ENCODE measurements at places on chromosomes 4 and X.
A peak's percentile ranks its signal among the peaks of the same experiment; 100 is the strongest.

- no peak for DNase-seq
Measured at GRCh38 chr4:89660444-89661172, 176.4 kb downstream of the SNCA start.

GRCh38 chr4:145785391-145786008 lies 105.6 kb downstream of the C4orf51 start:
- DNase-seq = peak; percentile 30

DNA sequence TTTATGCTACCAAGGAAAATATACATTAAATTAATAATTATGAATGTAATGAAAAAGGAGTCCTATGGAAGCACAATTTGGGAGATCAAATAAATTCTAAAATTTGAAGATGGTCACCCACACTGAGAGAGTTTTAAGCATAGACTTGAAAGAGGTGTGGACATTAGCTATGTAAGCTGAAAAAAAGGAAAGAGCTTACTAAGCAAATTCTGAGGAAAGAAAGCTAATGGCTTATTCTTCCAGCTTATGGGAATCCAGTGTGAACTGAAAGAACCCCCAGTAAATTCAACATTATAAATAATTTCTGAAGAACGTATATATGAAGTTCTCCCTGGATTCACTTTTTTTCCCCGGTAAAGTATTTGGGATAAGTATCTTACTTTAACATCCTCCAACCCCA lies 78.2 kb upstream of the GUCY1A1 start:
- DNase-seq = no peak

DNA sequence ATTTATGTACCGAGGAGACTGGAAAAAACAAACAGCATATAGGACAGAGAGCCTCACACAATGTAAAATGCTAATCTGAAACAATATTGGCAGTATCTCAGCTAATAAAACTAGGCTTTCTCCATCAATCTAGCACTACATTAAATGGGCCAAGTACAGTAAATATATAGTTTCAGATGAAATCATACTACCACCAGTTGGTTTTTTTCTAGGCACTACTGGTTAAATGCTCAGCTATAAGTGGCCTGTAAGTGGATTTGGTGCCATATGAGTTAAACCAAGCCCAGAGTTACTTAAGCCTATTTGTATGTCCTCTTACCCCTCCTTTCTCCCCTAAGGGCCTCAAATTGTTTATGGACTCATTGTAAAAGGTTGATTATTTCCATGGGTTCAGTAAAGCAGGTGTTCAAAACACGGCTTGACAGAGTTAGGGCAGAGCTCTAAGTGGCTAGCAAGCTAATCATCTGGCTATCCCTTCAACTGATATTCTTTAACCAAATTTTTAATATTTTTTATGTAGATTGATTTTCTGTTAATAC lies 57.5 kb downstream of the FAM13A start:
- no peak for DNase-seq

DNA sequence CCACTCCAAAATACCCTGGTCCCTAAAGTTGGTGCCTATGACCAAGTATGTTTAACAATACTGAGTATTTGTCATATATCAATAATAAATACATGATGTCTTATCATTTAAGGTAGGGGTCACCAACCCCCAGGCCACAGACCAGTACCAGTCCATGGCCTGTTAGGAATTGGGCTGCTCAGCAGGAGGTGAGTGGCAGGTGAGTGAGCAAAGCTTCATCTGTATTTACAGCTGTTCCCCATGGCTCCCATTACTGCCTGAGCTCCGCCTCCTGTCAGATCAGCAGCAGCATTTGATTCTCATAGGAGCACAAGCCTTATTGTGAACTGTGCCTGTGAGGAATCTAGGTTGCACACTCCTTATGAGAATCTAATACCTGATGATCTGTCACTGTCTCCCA lies 126.2 kb downstream of the HNRNPD start:
- DNase-seq = no peak

DNA sequence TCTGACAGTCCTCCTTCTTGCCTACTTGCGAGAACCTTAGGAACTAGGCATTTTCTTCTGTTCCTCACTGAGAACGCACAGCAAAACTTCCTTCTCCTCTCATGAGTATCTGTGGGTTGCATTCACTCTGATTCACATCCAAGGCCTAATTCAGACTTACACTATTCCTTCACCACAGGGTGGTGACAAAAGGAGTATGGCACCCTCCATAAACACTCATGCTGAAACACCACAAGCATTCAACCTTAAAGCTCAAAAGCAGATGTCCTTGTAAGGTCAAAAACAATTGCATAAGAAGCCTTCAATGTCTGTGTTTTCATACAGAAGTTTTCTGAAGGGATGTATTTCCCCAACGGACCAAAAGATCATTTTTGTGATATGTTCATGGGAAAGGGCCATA lies 147.3 kb downstream of the CORIN start:
- no peak for DNase-seq

GRCh38 chr4:121189326-121190215 lies 25.4 kb upstream of the TNIP3 start:
- no peak for DNase-seq

GRCh38 chr4:125736057-125736456 lies 421.3 kb downstream of the FAT4 start:
- no peak for DNase-seq

- DNase-seq = no peak
Measured at GRCh38 chr4:21490682-21491081, 457.9 kb downstream of the KCNIP4 start.

GRCh38 chr4:186931519-186931918 lies 207.9 kb upstream of the FAT1 start:
- DNase-seq = no peak

DNA sequence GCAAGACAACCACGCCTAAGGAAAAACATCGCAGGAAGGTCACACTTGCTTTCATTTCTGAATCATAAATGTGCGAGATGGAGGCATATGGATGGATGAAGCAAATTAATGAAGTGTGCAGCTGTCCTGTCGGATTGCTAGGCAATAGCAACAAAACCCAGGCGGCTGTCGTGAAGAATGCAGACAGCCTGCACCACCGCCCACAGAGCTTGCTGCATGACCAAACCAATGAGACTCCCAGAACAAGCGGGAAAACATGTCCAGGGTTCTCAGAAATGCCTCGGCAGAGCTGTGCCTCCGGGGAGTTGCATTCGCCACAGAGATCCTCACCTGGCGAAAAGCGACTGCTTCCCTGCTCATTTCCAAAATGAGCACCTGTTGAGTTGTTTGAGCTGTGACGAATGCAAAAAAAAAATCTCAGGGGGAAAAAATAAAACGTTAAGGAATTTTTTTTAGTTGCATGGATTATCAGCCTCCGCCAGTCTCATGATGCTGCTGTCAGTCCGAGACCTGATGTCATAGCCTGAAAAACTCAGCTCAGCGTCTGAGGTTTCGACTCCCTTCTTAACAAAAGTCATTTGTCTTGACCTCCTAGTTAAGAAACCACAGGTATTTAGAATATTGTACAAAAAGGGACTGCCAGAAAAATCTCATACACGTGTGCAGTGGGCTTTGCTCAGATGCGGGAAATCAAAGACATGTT lies 155.5 kb upstream of the MXRA5 start:
- DNase-seq = no peak

- DNase-seq = no peak
Measured at GRCh38 chr4:89617317-89617716, 219.6 kb downstream of the SNCA start.

GRCh38 chr4:119693126-119693525 lies 64.5 kb upstream of the PDE5A start:
- DNase-seq = no peak

- no peak for DNase-seq
Measured at GRCh38 chr4:81914623-81915022, 442.9 kb upstream of the RASGEF1B start.

DNA sequence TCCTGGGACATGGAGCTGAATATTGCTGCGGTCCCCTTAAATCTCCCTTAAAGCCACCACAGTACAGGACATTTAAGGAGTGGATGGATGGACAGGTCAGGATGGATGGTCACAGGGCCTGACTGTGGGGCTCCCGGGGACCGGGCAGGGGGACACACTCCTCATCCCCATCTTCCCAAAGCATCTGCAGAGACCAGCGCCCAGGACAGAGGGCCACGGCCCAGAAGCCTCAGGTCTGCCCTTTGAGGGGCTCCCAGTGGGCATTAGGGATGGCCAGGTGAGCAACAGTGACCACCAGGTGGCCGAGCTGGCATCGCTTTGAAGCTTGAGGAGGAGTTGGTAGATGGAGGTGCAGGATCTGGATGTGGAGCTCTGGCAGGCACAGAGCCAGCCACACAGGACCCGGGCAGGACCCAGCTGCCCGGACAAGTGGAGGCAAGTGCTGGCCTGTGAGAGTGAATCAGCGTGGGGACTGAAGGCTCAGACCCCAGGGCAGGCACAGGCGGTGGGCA lies 51.4 kb downstream of the ABLIM2 start:
- DNase-seq = no peak

GRCh38 chrX:134459683-134460004 lies 321 bp upstream of the HPRT1 start:
- no peak for DNase-seq

- DNase-seq = no peak
Measured at GRCh38 chr4:53914313-53915016, 149.9 kb downstream of the CHIC2 start.

DNA sequence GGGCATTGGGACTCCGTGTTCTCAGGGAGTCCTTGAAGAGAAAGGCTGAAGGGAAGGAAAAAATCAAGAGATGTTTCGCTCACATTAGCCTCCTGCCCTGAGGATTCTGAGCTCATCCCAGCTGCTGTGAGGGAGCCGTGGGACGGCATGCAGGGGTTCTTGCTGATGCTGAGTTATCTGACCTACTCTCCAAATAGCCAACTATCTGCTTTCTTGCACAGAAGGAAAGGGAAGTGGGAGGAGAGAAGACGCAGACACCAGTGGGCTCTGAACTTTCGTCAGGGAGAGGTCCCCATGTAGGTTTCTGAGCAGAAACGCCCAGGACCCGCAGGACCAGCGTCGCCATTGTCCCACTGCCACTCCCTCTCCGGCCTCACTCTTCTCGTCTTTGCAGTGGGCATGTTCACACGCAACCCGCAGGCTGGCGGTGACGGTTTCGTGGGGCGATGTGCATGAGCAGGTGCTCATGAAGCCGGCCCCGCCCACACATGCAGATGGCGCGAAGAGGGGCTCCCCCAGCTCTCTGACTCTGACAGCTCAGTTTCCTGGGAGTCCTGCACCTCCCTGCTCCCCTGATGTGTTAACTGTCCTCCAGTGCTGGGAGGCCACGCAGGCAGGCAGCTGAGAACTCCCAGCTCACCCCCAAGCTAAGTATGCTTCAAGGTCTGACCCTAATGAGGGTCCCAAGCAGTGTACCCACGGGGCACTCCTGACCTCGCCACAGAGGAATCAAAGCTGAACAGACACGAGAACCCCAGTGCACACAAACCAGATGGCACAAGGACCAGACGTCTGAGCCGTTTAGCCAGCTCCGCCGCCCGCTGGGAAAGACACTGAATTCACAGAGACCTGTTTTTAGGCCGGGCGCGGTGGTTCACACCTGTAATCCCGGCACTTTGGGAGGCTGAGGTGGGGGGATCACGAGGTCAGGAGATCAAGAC lies 13.6 kb upstream of the ABLIM2 start:
- DNase-seq = no peak

DNA sequence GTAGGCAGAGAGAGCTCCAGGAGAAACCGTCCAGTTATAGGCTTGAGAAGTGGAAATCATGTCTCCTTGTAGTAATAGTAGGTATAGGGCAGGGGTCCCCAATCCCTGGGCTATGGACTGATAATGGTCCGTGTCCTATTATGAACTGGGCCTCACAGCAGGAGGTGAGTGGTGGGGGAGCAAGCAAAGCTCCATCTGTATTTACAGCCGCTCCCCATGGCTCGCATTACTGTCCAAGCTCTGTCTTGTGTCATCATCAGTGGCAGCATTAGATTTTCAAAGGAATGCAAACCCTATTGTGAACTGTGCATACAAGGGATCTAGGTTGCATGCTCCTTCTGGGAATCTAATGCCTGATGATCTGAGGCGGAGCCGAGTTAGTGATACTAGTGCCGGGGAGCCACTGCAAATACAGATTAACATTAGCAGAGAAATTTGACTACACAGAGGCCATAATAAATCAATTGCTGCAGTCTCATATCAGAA lies 67.6 kb downstream of the MRPL1 start:
- DNase-seq = no peak

GRCh38 chr4:170672381-170672965 lies 582.7 kb upstream of the AADAT start:
- DNase-seq = no peak

DNA sequence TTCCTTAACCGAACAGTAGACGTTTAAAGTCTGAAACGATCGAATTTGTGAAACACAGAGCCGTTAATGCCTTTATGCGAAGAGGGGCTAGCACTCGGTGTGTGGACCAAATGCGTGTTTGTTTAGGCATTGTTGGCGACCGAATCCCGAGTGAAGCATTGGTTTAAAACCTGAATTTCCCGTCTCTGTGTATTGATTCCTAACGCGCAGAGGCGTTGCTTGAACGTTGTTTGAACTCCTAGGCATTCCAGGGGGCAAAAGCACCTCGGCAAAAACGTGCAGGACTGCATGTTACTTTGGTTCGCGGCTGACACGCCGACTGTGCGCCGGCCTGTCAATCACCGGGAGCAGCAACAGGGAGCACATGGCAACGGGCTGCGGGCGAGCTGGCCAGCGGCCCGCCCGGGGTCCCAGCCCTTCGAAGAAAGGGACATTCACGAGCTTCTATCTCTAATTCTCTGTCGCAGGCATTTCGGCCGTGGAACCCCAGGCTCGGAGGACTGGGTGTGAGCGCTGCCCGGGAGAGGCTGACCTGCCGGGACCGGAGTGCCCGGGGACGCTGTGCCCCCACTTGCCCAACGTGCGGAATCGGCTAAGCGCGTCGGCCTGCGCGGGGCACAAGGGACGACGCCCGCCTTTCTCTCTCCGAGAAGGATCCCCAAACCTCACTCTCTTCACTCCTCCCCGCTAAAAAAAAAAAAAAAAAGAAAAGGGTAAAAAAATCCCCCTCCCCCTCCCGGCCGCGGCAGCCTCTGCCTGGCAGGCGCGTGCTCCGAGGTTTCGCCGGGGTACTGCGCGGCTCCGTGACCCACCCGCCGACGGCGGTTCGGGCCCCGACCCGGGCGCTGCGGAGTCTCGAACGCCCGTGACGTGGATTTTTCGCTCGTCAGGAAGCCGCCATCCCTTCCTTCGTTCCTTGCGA lies 810 bp downstream of the SPRY1 start:
- peak; percentile 32 for DNase-seq

- DNase-seq = no peak
Measured at GRCh38 chrX:21383546-21383945, 9.3 kb downstream of the CNKSR2 start.

- DNase-seq = no peak
Measured at GRCh38 chr4:7137326-7138200, 54.8 kb upstream of the SORCS2 start.
